HFFc6 (cell line): ENCODE measurements at places on chromosomes 16 and 17.
A peak's percentile ranks its signal among the peaks of the same experiment; 100 is the strongest.

DNA sequence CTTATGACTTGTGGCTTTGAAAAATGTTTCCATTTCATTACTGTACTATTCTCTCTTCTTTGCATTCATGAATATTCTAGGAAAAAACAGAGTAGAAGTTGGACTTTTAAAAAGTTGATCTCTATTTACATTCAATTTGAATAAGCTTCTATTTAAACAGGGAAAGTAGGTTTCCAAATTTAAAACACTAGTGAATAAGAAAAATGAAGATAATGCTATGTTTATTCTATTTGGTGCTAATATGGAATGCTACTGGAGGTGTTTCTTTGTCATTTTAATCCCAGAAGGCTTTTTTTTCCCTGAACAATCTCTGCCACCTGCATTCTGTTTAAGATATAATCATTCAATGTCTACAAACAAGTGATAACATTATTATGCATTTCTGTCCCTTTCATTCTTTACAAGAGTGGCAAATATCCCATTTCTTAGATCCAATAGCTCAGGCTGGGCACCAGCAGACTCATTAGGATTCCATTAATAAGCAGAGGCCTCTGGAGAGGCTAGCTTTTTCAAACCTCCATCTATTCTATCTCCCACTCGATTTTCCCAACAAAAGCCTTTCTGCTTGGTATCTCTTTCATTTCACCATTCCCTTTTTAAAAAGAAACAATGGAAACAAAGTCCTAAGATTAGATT lies 1001.6 kb upstream of the CDH8 start:
- no peak for DNase-seq

GRCh38 chr17:75621489-75621888 lies 11.7 kb upstream of the SMIM5 start:
- DNase-seq = no peak

- DNase-seq = peak; percentile 65
Observed at GRCh38 chr17:57619061-57619937, 125.8 kb downstream of the CCDC182 start.

DNA sequence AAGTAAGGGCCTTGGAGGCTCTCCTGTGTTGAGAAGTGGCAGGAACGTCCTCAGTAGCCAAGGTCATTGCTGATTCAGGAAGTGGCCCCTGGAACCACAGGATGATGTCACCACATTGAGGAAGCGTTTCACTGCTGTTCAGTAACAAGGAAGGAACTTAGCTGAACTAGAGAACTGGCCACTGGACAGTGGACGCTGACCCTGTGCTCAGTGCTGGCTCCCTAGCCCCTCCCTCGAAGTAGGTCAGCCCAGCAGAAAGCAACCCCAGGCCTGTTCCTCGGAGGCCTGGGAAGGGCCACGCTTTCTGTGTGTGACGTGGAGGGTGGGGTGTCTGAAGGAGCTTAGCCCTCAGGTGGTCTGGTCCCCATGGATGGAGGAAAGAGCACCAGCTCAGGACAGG lies 58.3 kb downstream of the B9D1 start:
- DNase-seq = peak; percentile 40

- no peak for DNase-seq
Observed at GRCh38 chr17:245020-245419, 63.6 kb upstream of the DOC2B start.

DNA sequence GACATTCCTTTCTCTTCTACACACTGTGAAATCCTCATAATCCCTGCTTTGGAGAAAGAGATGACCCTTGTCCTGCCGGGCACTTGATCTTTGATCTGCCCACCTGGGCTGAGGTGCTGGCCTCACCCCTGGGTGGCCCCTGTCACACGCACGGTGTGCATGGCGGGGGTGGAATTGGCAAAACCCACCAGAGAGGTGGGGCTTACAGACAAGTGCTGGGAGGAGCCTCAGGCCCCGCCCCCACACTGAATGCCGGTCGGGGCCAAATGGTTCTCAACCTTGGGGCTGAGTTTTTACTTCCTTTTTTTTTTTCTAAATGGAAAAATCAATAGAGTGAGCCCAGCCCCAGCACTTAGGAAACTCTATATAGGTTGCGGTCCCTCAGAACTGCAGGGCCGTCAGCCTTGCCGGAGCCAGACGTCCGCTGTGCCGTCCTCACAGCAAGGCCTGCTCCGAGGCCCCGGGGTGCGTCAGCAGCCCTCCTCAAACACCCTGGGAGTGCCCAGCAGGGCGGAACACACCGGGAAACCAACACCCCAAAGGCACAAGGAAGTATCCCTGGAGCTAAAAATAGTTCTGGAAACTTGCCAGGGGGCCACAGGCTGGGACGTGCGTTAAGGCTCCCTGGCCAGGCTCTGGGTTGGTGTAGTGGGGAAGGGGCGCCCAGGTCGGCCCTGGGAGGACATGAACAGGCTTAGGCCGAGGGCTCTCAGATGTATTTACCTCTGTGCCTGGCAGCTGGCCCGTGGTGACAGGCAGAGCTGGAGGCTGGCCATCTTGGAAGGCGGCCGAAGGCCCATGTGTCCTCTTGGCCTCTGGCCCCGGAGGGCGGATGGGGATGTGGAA lies 11.0 kb downstream of the GPRC5C start:
- DNase-seq = no peak
